ENCODE measurements at places on chromosomes 16 and 17. TPM values are rescaled to one million over a fixed set of nuclear protein-coding genes. Genes with fewer than 3 reads are reported as not detected.

TERB1 gene
- not detected for total RNA-seq

WNT9B gene
- not detected for total RNA-seq

CHD9 gene
- total RNA-seq: 32.1 TPM

HSF5 gene
- total RNA-seq: 0.08 TPM

INTS2 gene
- total RNA-seq: 23.0 TPM

ACSM2A gene
- not detected for total RNA-seq

TPSG1 gene
- not detected for total RNA-seq

ARHGDIG gene
- total RNA-seq: not detected

NPIPB4 gene
- 150 TPM for total RNA-seq

MCRIP2 gene
- 40.6 TPM for total RNA-seq

PIK3R6 gene
- total RNA-seq: 20.7 TPM

CPHXL2 gene
- total RNA-seq: not detected

DNA sequence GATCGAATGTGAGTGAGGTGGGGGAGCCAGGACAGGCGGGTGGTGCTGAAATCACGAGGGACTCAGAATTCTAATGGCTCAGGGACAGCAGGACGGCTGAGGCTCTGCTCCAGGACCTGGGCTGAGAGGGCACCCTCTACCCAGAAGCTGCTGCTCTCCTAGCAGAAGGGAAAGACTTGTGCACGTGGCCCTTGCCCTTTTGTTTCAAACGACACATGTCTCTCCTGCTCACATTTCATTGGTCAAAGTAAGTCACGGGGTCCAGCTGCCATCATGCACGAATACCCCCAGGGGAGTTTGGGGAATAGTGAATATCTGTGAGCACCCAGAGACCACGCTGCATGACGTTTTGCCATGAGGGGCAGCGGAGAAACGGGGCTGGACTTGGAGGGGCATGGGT lies 73.2 kb downstream of the RTN4RL1 start:
- no peak for DNase-seq

DNA sequence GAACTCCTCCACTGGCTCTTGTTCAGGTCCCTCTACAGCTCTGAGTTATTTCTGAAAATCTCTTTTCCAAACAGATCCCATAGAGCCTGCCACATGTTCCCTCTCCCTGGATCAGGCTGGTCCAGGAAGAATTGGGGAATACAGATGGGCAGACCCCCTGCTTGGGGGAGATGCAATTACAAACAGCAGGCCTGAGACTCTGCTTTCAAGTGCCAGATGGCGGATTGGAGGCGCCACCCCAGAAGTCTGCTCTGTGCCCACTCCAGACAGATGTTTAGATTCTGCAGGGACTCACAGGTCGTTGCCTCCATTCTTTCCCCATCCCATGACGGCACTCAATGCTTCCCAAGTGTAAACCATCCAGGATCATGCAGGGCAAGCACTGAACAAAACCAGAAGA lies 316.6 kb downstream of the SLC39A11 start:
- DNase-seq: no peak

GRCh38 chr17:70307430-70308225 lies 138.3 kb downstream of the KCNJ2 start:
- no peak for DNase-seq

DNA sequence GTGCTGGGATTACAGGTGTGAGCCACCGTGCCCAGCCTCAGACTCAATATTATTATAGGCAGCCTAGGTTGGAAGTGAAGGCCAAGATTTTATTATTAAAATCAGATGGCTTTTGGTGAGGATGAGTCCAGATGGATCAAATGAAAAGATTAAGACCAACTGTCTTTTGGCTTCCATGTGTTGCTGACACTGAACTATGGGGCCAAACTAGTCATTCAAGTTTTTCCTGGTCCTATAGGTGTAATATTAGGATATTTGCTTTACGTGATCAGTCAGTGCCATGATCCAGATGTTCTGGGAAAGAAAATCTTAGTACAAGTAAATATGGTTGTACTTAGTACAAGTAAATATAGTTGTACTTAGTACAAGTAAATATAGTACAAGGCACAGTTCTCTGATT lies 140.6 kb downstream of the MAP2K6 start:
- no peak for DNase-seq

DNA sequence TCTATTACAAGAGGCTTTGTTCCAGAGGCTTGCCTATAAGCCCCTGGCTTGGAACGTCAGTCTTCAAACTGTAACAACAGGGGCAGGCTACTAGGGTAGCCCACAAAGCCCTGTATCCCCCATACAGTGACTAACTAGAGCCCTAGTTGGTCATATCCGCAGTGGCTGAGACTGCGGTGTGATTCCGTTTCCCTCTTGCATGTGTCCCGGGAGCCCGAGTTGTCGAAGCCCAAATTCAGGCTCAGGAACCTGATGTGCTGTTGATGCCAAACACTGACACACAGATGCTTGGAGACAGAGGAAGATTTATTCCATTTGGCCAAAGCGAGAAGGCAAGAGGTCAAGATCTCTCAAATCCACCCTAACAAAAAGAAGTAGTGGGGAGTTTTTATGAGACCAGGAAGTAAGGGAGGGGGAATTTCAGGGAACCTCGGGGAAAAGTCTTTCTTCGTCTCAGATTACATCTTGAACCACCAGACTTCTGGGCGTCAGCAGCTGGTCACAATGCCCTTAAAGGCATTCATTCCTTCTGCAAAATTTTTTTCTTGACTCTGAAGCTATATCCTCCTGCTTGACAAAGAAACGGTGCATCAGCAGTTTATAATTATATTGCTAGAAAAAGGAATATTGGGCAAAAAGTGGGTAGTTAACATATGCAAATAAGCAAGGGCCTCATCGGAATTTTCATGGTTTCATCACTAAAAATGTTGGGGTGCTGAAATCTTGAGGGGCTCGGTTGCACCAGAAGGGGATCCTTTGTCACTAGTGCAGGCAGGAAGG lies 879 bp downstream of the SLFN5 start:
- DNase-seq: peak; percentile 76

GRCh38 chr16:27712251-27712711 lies 162.3 kb downstream of the KATNIP start:
- DNase-seq: no peak

GRCh38 chr17:42408061-42408460 lies 15.0 kb downstream of the CAVIN1 start:
- no peak for DNase-seq

DNA sequence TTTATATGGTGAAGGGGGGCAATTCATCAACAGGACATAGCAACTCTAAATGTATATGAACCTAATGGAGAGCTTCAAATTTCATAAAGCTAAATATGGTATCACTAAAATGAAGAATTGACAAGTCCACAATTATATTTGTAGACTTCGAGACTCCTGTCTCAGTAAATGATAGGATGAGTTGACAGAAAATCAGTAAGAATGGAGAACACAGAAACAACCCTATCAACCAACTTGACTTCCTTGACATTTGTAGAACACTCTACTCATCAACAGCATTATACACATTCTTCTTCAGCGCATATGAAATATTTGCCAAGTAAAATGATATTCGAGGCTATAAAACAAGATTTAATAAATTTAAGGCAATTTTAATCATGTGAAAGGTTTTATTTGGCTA lies 322.9 kb upstream of the MAF start:
- no peak for DNase-seq

DNA sequence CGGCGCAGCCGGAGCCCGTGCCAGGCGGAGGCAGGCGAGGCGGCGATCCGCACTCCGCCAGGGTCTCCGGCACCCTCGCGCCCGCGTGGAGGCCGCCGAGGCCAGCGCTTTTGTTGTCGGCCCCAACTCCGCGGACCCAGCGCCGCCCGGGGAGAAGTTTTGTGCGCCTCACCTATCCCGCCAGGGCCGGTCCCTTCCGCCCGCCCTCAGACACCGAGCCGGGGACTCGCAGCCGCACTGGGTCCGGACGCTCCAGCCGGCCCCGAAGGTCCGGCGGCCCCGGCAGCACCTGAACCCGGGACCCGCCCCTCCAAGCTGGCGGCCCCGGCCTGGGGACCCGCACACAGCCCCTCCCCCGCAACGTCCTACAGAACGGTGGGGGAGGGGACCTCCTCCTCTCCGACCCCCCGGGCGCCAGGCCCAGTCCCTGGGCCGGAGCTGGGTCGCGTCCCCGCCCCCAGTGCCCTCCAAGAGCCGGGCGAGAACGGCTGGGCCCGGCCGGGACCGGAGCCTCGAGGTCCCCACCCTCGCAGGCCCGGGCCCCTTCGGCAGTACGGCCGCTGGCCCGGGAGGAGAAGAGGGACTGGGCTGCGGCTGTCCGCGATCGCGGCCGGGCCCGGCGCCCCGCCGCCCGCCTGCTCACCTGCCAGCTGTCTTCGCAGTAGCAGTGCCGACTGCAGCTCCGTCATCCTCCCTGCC lies 698 bp downstream of the UBE2G1 start:
- DNase-seq: peak; percentile 54

DNA sequence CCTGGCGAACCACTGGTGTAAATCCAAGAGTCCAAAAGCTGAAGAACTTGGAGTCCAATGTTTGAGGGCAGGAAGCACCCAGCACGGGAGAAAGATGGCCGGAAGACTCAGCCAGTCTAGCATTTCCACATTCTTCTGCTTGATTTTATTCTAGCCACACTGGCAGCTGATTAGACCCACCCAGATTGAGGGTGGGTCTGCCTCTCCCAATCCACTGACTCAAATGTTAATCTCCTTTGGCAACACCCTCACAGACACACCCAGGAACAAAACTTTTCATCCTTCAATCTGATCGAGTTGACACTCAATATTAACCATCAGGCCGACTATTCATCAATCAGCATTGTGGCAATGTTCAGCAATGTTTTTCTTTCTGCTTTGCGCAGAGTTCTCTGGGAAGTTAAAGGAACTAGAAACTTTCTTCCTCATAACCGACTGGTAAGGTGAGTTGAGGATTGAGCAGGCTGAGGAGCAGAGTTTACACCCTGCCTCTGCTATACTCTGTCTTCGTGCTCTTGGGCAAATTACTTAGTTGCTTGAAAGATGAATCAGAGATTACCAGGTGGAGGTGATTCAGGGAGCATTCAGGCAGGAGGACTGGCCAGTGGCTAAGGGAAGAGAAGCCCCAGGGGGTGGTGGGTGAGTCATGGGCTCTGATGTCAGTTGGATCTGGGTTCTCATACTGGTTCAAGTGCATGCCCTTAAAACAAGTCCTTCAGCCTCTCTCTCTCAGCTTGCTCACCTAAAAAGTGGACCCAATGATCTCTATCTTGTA lies 28.2 kb upstream of the BRD7 start:
- DNase-seq: peak; percentile 16

- DNase-seq: no peak
Measured at GRCh38 chr16:11295672-11296071, 14.5 kb upstream of the PRM1 start.

DNA sequence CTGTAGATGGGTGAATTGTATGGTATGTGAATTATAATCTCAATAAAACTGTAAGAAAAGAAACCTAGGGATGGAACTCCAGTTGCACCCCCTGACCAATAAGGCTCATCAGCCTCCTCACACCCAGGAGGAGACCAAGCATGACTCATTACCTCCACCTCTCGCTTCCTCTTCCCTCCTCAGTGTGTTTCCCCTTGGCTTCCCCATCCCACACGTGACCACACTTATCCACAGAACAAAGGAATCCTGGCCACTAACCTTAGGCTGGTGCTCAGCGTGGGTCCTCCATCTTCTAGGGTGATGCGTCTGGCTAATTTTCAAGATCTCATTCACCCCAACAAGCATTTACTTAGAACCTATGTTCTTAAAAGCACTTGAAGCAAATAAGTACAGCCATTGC lies 36.2 kb upstream of the MAP3K14 start:
- DNase-seq: peak; percentile 37

DNA sequence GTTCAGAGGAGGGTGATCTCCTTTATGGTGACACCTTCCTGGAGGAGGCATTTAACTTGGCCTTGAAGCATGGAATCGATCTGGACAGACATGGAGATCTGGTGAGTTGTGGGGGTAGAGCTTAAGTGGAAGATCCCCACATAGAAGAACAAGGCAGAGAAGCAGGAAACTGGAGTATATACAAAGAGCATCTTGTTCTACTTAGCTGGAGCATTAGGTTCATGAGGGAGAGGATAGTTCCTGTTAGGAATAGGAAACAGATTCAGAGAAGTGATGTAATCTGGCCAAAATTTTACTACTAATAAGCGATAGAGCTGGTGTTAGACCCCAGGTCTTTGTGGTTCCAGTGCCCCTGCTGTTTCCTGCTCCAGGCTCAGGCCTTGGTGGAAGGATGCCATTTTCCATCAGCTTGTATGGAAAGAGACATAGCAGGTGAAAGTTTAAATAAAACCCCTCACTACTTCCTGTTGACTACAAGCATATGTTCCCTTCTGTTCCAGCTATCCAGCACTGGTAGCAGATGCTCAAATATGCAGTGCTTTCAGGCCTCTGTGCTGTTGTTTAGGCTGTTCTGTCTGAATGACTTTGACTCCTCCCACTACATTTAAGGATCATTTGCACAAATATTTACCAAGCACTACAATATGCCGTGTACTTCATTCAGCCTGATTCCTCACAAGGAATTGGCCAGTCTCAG lies 9.4 kb downstream of the RPAIN start:
- DNase-seq: no peak

DNA sequence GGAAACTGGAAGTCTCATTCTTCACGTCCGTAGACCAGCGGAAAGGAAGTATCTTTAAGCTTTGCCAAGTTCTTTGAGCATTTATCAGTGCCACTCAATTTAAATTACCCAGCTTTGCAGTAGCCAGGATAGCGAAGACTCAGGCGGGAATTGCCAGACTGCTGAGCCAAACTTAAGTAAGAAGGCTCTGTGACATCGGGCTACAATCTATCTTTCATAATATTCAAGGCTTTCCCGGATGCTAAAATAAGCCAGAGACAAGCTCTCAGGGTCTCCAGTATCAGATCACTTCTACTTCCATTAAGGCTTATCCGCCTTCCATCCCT lies 436 bp upstream of the BRIP1 start:
- DNase-seq: no peak

- DNase-seq: peak; percentile 35
Measured at GRCh38 chr16:5490499-5490898, 392.9 kb upstream of the EEF2KMT start.

DNA sequence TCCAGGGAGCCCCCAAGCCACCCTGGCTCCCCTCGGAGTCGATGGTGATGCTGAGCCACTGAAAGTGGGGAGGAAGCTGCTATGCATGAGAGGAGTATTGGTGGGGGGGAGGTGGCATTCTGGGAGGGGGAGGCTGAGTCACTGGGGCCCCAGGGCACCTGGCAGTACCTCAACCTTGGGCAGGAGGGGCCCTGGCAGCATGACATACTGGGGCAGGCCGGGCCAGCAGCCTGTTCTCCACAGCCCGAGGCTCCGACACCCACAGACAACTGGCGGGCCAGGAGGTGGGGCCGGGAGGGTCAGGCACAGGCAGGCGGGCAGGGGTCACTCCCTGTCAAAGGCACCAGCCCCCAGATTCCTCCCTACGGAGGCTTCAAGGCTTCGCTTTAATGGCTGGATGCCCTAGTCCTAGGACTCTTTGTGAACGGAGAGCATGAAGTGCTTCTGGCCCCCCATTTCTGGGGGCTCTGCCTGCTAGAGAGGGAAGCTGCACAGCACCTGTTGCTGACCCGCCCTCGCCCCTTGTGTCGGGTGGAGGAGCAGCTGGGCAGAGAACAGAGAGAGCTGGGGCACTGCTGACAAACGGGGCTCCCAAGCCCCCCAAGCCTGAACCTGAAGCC lies 928 bp downstream of the CASKIN2 start:
- no peak for DNase-seq
